ENCODE measurements at places on chromosomes 5 and 9.

DNA sequence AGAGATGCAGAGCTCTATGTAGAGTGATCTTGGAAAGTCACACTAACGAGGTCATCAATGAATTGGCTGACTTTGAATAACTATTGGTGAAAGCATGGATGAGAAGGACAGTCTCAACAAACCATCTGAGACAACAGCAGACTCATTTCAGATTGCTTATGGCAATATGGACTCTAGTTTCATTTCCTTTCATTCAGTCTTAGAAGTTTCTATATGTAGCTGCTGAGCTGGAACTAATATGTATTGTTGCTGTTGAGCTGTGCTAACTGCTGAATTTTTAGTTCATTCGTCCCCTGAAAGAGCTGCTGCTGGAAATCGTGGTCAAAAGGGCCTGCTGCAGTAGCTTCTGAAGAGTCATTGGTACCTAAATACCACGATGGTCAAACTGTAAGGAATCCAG is 31.3 kb downstream of the TNFSF15 start:
- no peak for DNase-seq

DNA sequence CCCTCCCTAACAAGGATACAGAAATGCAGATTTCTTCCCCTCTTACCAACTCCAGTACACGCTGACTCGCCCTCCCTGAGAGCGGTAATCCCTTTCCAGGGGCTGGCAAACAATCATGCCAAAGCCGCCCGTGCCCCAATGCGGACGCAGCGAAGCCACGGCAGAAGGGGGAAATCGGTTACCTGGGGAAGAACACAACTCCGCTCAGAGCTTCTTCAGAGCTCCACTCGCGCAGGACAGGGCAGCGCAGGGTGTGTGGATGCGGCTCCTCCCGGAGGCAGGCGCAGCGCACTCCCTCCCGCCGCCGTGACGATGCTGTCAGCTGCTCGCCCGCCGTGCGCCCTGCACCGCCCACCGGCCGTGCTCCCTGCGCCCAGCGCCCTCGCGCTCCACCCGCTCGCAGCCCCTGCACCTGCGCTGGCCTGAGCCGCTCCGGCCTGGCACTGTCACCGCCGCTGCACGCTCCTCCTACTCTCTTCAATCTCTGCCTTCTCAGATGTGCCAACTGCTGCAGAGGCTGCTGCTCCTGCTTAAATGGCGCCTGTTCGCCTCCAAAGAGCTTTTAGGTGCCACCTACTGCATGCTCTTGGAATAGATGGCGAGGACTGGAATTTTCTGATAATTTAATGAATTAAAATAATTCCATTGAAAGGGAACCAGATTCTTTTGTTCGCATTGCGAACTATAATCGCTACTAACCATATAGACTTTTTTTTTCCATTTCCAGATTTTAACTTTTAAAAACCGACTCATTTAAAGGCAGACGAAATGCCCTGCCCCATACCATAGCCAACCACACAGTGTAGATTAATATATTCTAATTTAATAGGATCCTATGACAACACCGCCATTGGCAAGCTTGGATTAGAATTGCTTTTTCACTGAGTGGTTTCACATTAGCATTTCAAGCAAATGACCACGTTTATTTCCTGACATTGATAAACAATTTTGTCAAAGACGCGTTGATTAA is at the start of gene DIRAS2:
Gene DIRAS2 (minus strand): TSS at position 255 of the 970 bp plus-strand sequence. CDS start 28,997 bp downstream, outside the sequence.
- peak; percentile 1 for DNase-seq

DNA sequence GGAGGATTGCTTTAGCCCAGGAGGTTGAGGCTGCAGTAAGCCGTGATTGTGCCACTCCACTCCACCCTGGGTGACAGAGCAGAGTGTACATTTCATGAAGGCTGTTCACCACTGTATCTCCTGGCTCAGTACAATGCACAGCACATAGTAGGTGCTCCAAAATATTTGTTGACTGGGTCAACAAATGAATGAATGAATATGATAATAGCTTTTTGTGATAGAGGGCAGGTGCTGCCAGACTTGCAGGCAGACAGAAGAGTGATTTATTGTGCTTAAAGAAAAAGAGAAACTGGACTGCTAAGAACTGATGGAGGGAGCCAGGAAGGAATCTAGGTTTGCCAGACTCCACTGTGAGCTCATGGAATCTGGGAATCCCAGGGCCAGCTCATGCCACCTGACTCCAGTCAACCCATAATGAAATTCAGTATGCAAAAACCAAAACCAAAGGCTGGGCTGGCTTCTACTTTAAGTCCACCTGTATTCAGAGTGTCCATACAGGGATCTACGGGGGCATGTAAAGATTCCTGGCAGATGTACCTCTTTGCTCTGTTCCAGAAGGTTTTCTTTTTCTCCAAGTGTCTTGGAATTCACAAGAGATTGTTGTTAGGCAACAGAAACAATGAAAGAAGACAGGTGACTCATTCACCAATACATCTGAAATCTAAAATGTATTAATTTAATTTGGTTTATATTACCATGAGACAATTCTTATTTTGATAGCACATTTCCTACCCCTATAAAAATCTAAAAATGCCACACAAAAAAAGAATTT is 15.5 kb upstream of the CTNNA1 start:
- no peak for DNase-seq

GRCh38 chr5:121833617-121834016 is 18.1 kb upstream of the FTMT start:
- DNase-seq = no peak

DNA sequence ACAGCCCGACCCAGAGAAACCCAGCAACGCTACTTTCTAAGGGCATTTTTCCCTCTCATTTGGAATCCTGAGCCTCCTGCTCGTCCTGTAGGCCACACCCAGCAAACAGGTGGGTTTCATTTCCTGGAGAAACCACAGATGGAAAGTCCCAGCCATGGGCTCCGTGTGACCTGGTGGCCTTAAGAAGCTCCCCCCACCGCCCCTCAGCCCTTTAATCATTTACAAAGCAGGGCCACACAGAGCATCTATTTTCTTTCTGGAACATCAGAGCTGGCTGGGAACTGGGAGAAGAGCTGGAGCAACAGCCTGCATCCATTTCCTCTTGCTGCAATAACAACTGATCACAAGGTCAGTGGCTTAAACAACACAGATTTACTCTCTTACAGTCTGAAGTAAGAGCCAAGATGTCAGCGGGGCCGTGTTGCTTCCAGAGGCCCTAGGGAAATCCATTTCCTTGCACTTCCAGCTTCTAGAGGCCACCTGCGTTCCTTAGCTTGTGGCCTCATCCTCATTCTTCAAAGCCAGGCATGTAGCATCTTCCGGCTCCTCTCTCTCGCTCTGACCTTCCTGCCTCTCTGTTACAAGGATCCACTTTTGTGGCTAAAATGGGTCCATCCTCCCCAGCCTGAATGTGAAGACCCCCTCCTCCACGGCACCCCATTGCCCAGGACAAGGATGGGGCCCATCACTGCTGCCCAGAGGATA is 40.5 kb downstream of the C9orf50 start:
- DNase-seq = no peak

DNA sequence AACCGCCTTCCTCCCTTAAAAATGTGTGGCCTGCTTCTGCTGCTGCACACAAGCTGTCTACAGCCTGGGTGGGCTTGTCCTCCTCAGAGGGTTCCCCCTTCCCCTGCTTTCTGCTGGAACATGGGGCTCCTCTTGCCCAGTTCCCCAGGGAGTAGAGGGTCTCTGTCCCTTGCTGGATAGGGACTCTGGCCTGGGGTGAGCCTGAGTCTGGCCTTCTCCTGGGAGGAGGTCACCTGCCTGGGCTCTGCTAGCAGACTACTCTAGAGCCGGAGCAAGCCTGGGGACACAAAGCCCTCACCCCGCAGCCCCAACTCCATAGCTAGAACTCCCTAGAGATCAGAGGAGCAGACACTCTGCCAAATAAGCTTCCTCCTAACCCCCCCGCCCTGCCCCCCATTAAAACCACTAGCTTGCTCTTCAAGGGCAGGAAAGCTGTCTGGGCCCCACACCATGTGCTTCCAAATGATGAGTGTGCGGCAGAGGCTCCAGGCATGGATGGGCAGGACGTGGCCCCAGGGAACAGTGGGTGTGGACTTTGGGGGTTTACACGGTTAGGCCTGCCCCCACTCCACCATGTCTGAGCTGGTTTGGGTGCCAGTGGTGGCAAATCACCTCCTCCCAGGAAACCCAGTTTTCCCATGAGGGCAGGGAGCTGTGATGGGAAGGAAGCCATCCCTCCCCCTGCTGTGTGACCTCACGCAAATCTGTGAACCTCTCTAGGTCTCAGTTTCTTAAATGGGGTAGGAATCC is 10.0 kb downstream of the TCF7 start:
- DNase-seq = no peak

- no peak for DNase-seq
These were observed 34.0 kb downstream of the MTRR start for GRCh38 chr5:7902666-7903625.

DNA sequence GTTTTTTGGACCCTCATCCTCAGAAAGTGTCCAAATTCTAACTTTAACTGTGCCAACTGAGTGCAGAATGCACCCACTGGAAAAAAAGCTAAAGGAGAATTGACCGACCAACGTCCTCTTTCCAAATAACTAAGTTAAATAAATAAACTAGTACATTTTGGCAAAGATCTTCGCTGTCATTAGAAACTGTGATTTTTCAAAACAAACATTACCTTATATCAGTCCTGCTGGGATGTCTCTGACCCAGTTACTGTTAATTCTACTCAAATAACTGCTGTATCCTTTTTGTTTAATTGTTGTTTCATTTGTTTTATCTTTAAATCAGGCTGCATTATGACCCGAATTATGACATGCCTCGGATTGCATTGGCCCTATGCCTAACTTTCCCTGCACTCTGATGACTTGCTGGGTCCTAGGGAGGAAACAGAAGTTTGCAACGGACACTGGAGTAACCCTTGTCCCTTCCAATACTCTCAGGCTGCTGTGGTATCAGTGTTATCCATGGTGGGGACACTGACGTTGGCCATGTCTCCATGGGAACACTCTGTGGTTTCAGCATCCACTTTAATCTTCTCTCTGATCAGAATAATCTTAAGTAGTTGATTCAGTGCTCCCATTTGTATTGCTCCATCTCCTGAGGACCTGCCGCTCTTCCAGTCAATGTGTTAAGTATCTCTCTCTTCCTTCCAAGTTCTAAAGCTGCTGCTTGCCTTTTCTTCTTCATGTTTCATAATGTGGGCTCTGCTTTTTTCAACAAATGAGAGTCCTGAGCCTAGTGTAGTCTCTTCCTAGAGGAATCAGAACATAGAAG is 11.1 kb upstream of the IFNA5 start:
- no peak for DNase-seq

DNA sequence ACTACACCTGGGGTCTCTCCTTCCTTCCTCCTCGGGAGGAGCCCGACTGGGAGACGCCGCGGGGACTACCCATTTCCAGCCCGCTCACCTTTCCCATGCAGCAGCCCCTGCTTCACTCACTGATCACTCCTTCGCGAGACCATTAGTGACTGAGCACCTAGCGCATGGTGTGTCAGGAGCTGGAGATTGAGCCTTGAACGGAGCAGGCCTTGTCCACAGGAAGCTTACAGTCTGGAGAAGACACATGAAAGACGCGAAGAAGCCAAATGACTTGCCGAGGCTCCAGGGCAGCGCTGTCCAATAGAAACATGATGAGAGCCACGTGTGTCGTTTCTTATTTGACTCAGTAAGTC is 283 bp upstream of the CFAP90 start:
- DNase-seq = no peak

DNA sequence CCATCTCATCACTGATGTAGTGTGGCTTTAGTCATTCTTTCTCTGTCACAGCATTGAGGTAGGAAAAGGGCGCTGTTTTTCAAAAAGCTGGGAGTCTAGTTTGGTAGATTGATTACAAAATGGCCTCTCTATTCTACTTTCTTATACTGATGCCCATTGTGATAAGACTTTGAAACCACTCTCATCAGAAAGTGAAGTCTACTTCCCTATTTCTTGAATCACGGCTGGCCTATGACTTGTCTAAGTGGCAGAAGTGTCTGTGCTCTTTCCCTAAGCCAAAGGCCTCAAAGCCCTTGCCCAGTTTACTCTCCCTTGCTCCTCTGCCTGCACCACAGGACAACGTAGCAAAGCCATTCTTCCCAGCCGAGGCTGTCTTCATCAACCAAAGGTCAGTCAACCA is 83.0 kb upstream of the IL33 start:
- DNase-seq = no peak

- no peak for DNase-seq
These were observed 209.1 kb upstream of the KCNN2 start for GRCh38 chr5:114152656-114153360.

DNA sequence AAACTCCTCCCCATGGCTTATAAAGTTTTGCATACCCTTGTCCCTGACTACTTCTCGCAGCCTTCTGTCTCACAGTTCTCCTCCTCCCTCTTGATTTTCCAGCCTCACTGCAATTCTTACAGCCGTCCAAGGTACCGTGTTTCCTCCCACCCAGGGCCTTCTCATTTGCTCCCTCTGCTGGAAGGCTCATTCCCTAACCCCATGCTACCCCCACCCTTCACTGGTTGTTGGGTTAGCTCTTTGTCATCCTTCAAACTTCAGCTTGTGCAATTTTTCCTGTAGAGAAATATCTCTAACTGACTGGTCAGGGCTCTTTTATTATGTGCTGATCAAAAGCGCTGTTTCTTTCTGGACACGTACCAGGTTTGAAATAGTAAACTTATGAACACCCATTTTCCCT is 329.2 kb downstream of the EBF1 start:
- DNase-seq = no peak

Data from stimulated activated CD4-positive, alpha-beta T cell treated with anti-CD3 and anti-CD28 coated beads, TNF-alpha, amount 100 ng/mL, for 4 hours (primary cell).